ENCODE measurements at places on chromosomes 7 and 10.

DNA sequence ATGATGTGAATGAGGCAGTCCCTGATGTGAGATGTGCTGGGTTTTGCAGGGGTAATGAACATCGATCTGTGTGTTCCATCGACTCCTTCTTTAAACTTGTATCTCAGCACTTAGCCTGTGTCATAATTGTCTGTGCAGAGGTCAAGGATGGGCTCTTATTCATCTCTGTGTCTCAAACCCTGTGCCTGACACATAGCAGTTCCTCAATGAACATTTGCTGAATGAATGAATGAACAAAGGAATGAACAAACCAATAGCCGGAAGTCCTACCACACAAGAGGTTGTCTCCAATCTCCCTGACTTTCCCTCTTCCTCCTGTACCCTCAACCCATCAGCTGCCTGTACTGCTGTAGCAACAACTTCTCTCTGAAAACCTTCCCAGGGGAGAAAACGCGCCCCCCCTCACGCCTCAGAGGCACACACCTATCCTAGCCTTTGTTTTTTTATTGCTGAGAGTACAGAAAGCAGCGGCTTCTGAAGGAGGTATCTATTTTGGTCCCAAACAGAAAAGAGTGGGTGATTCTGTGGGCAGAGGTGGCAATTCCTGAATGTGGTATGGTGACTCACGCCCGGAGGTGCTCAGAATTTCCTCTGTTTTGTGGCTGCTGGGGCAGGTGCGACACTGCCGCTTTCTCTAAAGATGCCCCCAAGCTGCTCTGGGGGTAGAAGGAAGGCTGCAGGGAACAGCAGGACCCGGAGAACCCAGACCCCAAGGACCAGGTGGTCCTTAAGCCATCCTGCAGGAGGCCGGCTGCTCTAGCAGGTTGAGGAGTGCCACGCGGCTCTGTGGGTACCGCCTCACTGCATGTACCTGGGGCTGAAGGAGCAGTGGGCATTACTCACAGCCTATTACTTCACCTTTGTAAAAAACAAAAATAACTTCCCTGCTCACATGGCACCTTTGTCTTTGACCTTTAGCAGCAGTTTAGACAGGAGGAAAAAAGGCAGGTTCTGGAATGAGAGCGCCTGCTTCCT is 9.6 kb downstream of the IL2RA start:
- DNase-seq: no peak

- no peak for DNase-seq
Measured at GRCh38 chr10:61950449-61951143, 49.1 kb downstream of the ARID5B start.

DNA sequence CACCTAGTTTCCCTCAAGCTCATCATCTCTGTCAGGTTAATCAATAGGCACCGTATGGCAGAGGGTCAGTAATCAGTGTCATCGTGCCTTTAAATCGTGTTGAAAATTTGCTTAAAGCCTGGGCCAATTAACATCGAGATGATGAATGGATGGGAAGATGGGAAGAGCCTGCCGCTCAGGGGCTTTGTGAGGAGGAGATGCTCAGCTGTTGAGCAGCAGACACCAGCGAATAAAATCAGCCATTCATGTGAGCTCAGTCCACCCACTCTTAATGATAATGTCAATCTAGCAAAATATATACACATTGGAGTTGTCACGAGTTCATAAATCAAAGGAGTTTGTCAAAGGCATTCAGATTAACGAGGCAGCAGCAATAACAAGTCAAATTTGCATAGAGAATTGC is 97.7 kb downstream of the BTRC start:
- no peak for DNase-seq

- DNase-seq: no peak
Measured at GRCh38 chr7:141150465-141150864, 76.6 kb downstream of the TMEM178B start.

DNA sequence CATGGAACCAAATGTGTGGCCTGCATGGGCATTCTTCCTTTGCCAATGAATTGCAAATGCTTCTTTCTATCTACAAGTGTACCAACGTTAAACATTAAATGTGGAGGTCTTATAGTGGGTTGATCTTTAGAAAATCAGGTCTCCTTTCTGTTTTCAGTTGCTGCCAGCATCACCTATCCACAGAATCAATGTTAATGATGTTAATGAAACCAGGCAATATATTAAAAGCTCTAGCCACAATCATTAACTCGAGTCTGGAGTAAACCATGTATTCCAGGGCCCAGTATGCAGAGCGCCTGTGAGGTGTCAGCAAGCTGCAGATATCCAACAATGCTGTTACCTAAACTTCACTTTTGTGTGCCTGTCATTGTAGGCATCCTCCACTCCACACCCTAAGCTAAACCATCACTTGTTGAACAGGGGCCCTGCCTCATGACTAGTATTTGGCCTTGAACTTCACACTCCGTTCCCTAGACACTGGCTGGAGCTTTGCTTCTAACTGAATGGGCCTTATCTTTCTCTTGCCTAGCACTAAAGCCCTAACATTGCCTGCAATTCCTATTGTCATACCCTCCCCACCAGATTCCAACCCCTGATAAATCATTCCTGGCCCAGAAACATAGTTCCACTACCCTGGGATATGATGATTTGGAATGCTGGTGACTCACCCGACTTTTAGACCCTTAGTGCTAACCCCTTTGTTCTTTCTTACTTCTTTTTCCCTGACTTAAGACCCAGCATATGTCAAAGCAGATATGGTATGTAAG is 24.3 kb upstream of the ITGB8 start:
- DNase-seq: no peak

DNA sequence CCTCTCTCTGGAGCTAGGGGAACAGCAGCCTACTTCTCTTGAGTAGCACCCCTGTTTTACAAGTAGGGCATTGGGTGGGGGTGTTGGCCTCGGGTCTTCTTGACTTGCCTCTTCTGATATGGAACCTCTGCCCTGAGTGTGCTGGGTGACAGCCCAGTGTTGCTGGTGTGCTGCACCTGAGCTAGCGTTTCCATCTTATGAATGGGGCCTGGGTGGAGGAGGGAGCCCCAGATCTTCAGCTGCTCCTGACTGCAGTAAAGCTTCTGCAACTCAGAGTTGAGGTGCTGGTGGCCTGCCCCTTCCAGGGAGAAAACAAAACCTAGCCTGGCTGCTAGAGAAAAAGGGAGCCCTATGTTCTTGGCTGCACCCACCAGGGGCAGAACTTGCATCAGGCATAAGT is 202.5 kb upstream of the SHH start:
- no peak for DNase-seq
